ENCODE measurements at places on chromosomes 5 and 9.

DNA sequence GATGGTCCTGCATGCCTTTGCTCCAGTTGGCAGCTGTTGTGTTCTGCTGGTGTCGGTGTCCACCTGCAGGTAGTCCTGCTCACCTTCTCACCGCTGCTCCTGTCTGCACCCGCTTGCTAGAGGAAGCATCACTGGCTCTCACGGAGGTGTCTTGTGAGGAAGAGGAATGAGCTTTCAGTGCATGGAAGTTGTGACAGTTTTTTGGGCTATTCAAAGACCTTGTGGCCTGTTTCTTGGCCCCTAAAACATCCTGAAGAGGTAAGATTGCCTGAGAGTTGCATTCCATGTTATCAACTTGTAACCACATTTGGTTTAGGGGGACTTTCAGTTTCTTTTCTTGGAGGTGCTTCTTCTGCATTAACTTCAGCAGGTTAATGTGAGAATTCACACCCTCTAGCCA, 85.6 kb downstream of the MACROH2A1 start:
- no peak for DNase-seq

GRCh38 chr9:118321788-118322187, 617.6 kb downstream of the TLR4 start:
- no peak for DNase-seq

DNA sequence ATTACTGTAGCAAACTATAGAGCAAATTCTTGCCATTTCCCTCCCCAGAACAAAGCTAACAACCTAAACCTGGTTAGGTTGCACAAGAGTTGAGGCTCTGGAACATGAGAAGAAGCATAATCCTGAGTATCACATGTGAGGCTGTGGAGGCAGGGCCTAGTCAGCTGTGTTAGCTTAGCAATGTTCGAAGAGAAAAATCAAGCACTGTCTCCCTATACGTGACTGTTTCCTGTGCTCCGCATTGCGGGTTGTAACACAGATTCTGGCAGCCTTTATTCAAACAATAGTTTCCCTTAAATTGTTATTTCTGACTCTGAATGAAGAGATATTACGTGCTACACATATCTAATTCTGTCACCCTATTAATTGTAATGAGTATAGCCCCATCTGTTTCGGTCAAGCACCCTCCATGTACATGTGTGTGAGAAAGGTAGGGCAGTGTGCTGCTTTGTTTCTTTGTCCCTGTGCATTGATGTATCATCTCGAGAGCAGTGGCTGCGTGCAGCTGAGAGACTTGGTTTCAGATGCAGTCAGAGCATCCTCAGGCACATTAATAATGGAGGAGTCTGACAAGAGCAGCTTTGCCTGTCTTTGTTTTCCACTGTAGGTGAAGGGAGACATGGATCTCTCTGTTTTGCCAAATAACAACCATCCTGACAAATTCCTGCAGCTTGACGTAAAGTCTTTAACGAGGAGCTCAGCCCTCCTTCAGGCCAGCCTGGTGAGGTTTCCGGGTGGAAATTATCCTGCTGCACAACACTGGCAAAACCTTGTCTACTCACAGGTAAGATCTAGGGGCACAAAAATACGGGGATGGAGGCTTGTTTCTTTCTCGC, at the start of gene MINAR2:
Gene MINAR2, plus strand, starts transcription at position 523 of the 836 bp plus-strand sequence. Its CDS starts 97 bp downstream, at position 620.
- DNase-seq, result no peak

DNA sequence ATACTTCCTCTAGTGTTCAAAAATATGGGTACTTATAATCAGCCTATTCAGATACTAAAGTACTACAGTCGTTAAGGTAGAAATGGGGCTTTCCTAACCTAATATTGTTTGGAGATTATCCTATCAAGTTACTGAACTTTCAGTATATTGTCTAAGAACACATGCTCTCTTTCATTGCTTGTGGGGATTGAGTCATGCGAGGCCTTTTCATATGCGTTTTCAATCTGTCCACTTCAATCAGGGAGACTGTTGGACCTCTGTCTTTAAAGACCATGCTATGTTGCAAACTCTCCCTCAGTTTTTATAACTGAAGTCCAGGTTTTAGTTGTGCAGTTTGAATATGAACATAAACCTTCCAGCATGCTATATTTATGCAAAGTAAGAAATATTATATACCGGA, 15.0 kb downstream of the PRR16 start:
- DNase-seq, result no peak

DNA sequence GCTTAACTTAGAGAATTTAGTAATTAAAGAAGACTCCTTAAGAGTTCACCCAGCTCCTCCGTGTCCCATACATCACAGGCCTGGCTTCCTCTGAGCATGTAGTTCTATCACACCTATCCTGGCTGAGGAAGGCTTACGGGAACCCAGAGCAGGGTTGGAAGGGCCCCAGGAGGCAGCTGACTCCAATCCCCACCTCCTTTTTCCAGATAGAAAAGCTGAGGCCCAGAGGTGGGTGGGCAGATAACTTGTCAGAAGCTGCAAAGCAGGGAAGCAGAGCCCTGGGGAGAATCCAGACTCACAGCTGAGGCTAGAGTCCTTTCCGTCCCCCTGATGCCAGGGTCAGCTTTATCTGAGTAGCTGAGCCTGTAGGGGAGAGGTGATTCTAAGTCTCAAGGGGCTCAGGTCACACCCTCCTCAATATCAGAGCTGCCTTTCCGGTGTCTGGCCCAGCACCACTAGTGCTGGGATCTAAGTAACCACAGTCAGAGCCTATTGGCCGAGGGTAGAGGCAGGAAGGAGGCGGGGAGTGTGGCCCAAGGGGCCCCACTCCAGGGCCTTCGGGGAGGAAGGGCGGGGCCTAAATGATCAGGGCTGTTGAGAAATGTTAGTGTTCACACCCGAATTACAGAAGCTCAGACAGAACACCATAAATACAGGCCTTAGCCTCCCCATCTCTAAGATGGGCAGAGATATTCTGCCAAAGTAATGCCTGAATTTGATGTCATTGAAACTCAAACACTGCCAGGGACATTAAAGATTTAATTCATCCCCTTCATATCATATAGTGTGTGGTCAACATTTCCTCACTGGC, 9.9 kb downstream of the CCDC69 start:
- peak; percentile 65 for DNase-seq

DNA sequence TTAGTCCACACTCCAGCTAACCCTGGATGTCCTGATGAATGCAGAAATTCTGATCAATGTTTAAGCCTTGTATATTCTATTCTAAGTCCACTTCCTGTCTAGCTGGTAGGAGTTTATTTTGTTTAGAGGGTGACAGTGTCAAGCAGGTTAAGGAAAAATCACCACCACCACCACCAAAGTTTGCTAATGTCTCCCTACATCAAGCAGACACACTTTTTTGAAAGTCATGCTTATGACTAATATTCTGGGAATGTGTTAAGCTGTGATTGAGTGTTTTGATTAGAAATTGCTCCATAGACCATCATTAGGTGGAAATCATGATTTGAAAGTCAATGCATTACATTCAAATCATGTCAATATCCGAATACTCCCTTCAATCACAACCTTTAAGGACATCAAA, 1530.1 kb downstream of the MAT2B start:
- DNase-seq, result no peak

- DNase-seq, result no peak
Observed at GRCh38 chr9:106867286-106867685, 4.3 kb downstream of the ZNF462 start.

- no peak for DNase-seq
Observed at GRCh38 chr9:90942555-90942954, 140.9 kb downstream of the SYK start.

DNA sequence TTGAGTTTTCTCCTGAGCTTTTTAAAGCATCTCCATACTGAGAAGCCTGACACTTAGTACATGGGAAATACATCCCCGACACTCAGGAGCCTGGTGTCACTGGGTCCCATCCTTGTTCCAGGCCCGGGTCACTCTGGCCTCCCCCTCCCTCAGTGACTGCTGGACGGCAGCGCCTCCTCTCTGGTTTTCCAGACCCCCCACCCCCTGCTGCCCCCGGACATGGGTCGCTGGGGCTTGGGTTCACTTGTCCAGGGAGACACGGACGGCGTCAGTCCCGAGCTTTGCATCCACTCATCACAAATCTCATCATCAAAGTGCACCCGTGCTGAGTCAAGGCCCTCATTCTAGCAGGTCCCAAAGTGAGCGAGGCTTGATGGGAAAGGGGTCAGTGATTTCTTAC, 243.0 kb downstream of the IRX2 start:
- no peak for DNase-seq

DNA sequence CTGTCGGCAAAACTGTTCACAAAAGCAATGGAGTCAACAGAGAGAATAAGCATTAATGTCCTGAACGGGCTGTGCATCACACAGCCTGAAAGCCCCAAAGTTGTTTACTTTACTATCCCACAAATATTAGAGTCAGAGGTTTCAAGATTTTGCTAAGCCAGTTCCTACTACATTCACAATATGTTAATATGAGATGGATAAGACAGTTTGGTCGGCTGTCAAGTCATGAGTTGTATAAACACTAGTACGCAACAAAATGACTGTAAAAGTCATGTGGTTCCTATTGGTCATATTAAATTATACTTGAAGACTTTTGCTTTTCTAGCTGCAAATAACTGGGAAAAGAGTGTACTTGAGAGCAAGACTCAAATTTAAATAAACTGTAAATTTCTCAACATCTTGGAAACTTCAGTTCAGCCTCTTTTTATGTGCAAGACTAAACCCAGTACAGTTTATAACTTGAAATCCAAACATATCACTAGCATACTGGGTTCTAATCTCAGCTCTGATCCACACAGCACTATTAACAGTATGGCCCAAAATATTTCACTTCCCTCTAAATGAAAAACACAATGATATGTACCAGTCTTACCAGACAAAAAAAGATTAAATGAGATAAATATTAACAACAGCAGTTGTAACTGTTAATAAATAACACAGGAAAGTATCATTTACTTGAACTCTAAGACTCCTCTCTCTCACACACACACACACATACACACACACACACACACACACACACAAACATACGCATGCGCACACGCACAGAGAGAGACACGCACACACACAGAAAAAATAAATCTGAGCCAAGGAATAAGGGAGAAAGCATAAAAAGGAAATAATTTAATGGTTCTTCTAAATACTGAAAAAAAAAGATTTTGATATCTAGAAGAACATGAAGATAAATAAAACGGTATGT, 33.1 kb downstream of the FANCC start:
- DNase-seq, result no peak

DNA sequence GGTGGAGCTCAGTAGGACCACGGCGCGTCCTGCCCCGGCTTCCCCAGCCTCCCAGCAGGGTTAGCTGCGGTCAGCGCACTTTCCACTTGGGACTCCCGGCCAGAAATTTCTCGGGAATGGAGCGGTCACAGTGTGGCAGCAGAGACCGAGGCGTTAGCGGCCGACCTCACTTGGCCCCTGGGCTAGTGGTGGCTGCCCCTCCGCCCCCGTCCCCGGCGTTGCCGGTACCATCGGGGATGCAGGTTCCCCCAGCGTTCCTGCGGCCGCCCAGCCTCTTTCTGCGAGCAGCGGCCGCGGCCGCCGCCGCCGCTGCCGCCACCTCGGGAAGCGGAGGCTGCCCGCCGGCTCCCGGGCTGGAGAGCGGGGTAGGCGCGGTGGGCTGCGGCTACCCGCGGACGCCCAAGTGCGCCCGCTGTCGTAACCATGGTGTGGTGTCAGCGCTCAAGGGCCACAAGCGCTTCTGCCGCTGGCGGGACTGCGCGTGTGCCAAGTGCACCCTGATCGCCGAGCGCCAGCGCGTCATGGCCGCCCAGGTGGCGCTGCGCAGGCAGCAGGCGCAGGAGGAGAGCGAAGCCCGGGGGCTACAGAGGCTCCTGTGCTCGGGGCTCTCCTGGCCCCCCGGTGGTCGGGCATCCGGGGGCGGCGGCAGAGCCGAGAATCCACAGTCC, 460 bp downstream of the DMRTA1 start:
- peak; percentile 82 for DNase-seq
